GM23248 (cell line): ENCODE measurements at places on chromosomes 12 and 14.

DNA sequence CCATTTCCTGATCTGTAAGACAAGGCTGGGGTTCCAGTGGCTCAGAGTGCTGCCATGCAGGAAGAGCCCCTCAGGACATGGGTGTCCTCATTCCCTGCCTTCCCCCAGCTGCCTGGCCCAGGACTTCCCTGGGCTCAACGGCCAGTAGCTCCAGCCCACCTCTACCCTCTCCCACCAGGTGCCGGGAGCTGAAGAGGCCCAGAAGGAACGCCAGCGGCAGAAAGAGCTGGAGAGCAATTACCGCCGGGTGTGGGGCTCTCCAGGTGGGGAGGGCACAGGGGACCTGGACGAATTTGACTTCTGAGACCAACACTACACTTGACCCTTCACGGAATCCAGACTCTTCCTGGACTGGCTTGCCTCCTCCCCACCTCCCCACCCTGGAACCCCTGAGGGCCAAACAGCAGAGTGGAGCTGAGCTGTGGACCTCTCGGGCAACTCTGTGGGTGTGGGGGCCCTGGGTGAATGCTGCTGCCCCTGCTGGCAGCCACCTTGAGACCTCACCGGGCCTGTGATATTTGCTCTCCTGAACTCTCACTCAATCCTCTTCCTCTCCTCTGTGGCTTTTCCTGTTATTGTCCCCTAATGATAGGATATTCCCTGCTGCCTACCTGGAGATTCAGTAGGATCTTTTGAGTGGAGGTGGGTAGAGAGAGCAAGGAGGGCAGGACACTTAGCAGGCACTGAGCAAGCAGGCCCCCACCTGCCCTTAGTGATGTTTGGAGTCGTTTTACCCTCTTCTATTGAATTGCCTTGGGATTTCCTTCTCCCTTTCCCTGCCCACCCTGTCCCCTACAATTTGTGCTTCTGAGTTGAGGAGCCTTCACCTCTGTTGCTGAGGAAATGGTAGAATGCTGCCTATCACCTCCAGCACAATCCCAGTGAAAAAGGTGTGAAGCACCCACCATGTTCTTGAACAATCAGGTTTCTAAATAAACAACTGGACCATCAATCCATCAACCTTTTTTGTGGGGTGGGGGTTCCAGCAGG lies 17.6 kb downstream of the AGAP2 start:
- H3K27me3 ChIP-seq: no peaks in the 10 kb centered on the region
- H3K4me3 ChIP-seq: no peak overlapping the region
- no peak overlapping the region for H3K27ac ChIP-seq
- no peaks in the 10 kb centered on the region for H3K4me1 ChIP-seq

DNA sequence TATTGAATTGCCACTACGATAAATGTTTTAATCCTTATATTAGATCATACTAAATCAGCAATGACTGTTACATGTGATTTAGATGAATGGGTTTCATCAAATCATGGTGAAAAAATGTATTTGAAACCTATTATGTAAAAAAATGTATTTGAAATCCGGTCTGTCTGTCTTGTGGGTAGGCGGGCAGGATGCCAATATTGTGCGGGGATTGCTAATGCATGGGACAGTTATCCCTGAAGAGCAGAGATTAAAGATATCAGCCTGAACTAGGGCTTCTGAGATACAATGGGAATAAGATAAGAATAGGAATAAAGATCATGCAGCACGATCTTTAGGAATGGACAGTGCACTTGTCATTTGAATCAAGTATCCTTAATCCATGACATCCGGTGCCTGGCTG lies 134.0 kb downstream of the PRKCH start:
- H3K36me3 ChIP-seq: no peaks in the 10 kb centered on the region
- no peak for DNase-seq
- no peaks in the 10 kb centered on the region; the same call in 1 of the 2 replicates for H3K27me3 ChIP-seq
- no peaks in the 10 kb centered on the region for H3K4me1 ChIP-seq
- no peak overlapping the region for H3K4me3 ChIP-seq

- DNase-seq: peak; percentile 74
- no peaks in the 10 kb centered on the region for H3K36me3 ChIP-seq
- no peak overlapping the region for H3K4me3 ChIP-seq
- no peaks in the 10 kb centered on the region for H3K27me3 ChIP-seq
Measured at GRCh38 chr12:69553628-69554248, 31.5 kb upstream of the CCT2 start.

DNA sequence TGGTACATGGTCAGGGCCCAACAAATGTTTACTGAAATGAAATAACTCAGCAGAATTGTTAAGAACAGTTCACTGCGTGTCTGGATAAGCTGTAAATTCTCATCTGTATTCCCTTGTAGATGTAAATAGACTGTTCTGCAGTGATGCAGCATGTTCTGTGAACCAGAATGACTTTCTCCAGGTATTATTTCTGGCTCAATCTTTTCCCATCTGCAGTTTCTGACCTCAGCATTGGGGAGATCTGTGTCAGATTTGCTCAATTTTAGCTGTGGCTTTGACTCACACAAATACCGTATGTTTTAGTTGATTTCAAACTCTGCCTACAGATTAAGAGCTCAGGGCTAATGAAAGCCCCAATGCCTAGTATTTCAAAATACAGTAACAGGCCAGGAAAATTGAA lies 49.2 kb upstream of the DICER1 start:
- no peak for DNase-seq
- no peaks in the 10 kb centered on the region for H3K4me1 ChIP-seq
- H3K4me3 ChIP-seq: no peak overlapping the region
- no peak overlapping the region for H3K27ac ChIP-seq
- no peaks in the 10 kb centered on the region for H3K36me3 ChIP-seq
- H3K27me3 ChIP-seq: no peaks in the 10 kb centered on the region

DNA sequence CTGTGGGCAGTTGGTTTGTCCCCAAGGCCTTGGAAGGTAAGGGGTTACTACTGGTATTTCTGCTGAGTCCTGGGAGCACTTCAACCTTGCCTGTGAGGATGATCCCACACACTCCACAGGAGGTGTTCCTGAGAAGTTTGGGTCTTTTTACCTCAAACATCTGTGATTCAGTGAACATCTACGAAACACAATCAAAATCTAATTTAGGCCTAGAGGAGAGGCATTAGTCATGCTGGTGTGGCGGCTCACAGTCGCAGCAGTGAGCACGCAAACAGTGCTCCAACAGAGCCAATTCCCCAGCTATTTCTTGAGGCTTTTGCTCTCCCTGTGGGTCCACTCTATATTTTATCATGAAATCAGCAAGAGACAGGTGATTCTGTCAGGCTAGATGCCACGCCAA lies 107.6 kb downstream of the APAF1 start:
- peak; percentile 78 for DNase-seq
- peaks cover 33% of the 10 kb centered on the region for H3K4me1 ChIP-seq
- H3K27me3 ChIP-seq: no peaks in the 10 kb centered on the region
- peak overlapping the region; percentile 87 for H3K27ac ChIP-seq
- no peak overlapping the region for H3K4me3 ChIP-seq

- H3K27ac ChIP-seq: no peak overlapping the region
- no peaks in the 10 kb centered on the region for H3K4me1 ChIP-seq
- DNase-seq: no peak
- no peaks in the 10 kb centered on the region for H3K27me3 ChIP-seq
- no peak overlapping the region for H3K4me3 ChIP-seq
Measured at GRCh38 chr12:66550626-66551025, 128.2 kb downstream of the GRIP1 start.

GRCh38 chr14:37583358-37584210 lies 11.5 kb downstream of the FOXA1 start:
- H3K27ac ChIP-seq: no peak overlapping the region
- H3K36me3 ChIP-seq: no peaks in the 10 kb centered on the region
- DNase-seq: no peak
- no peak overlapping the region; the same call in 1 of the 2 replicates for H3K4me3 ChIP-seq

- no peaks in the 10 kb centered on the region for H3K27me3 ChIP-seq
- peak overlapping the region; percentile 75 for H3K4me3 ChIP-seq
Measured at GRCh38 chr12:55741931-55742680, 816 bp upstream of the GDF11 start.

- no peaks in the 10 kb centered on the region for H3K36me3 ChIP-seq
- DNase-seq: no peak
- H3K27me3 ChIP-seq: 0 out of 2 replicates have a peak, but pooled peaks cover 11% of the 10 kb centered on the region
- no peaks in the 10 kb centered on the region for H3K4me1 ChIP-seq
Measured at GRCh38 chr14:34174973-34175372, 224.1 kb upstream of the EGLN3 start.

GRCh38 chr14:71078500-71078899 lies 171.2 kb downstream of the PCNX1 start:
- H3K27me3 ChIP-seq: no peaks in the 10 kb centered on the region
- DNase-seq: peak; percentile 25
- H3K36me3 ChIP-seq: peaks cover 57% of the 10 kb centered on the region
- H3K4me3 ChIP-seq: no peak overlapping the region
- H3K27ac ChIP-seq: no peak overlapping the region
- H3K4me1 ChIP-seq: no peaks in the 10 kb centered on the region

DNA sequence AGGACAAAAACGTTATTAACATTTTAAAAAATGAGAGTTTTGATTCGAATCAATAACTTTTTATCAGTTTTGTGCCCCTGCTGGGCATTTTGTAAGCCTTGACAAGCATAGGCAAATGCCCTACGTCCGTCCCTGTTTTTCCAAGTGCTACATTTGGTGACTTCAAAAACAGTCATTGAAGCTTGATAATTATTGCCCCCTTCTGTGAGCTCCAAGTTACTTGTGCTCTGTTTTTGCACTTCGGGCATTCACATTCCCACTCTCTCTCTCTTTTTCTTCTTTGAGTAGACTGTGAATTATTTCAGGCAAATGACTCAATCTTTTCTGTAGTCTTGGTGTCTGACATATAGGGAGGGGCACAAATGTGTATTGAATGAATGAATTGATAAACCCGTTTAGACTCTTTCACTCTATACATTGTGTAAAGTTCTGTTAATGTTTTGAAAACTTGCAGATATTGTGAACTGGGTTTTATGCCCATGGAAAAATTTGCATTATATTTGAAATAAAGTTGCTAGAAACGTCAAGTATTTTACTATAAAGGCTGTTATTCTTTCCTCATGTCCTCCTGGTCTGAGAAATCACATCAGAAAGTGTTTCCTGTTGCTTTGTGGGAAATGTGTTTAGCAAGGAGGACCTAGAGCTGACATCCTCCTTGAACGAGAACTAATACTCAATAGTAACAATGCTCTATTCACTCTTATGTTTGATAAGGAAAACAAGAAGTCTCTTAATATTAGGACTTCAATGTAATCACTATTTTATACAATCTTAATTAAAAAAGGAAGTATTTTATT lies 1.4 kb downstream of the APAF1 start:
- DNase-seq: peak; percentile 63
- peak overlapping the region; percentile 86 for H3K4me3 ChIP-seq
- H3K36me3 ChIP-seq: peaks cover 20% of the 10 kb centered on the region
- peaks cover 20% of the 10 kb centered on the region for H3K4me1 ChIP-seq

DNA sequence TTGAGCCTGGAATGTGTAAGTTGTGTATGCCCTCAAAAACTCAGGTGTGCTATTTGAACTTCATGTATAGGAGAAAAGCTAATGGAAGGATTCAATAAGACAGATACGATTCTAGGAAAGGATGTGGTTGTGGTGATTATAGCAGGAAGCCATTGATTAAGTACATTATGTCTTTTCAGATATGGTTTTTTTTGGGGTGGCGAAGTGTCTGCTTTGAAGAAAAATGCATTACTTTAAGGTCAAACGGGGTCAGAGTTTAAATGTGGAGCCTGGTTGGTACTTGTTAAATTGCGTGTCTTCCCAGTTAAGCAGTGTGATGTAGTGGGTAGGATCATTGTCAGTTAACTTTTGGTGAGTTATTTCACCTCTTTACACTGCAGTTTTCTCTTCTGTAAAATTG lies 13.0 kb upstream of the NUP107 start:
- H3K4me3 ChIP-seq: no peak overlapping the region
- H3K36me3 ChIP-seq: 0 out of 2 replicates have a peak, but pooled peaks cover 3% of the 10 kb centered on the region
- DNase-seq: no peak
- no peaks in the 10 kb centered on the region for H3K27me3 ChIP-seq
- H3K4me1 ChIP-seq: peaks cover 6% of the 10 kb centered on the region; the same call in 1 of the 2 replicates
- H3K27ac ChIP-seq: no peak overlapping the region

DNA sequence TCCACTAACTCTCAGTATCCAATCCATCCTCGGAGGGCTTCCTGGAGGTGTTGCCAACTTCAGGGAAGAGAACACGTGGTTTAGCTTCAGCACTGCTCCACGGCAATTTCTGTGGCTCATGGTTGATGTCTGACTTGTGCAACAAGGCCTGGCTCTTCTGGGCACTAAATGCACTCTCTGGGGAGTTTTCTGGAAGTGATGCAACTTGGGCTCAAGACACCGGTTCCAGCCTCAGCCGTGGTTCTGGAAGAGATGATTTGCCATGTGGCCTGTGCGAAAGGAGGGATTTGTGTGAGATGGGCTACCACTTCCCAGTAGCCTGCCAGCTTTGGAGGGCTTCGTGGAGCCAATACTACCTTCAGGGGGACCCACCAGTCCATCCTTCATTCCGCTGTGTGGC lies 118.6 kb upstream of the RTL1 start:
- no peak overlapping the region for H3K4me3 ChIP-seq
- H3K27ac ChIP-seq: no peak overlapping the region
- no peaks in the 10 kb centered on the region; the same call in 1 of the 2 replicates for H3K36me3 ChIP-seq
- H3K27me3 ChIP-seq: no peaks in the 10 kb centered on the region

DNA sequence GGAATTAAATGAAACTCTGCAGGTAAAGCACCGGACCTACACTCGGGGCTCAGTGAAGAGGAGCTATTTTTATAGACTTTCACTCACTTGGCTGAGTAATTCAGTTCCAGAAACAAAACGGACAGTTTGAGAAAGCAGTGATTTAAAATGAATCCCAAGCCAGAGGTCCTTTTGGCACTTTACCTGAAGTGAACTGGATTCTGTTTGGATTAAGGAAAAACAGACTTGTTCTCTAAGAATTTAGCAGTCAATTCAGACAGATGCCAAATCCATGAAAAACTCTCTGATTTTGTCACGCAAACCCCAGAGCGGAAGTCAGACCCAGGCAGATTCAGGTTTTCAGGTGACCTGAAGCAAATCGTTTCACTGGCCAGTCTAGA lies 4.9 kb upstream of the VASH1 start:
- H3K27ac ChIP-seq: no peak overlapping the region
- H3K4me1 ChIP-seq: 0 out of 2 replicates have a peak, but pooled peaks cover 4% of the 10 kb centered on the region
- DNase-seq: no peak
- H3K4me3 ChIP-seq: no peak overlapping the region
- H3K27me3 ChIP-seq: no peaks in the 10 kb centered on the region; the same call in 1 of the 2 replicates
- no peaks in the 10 kb centered on the region for H3K36me3 ChIP-seq

DNA sequence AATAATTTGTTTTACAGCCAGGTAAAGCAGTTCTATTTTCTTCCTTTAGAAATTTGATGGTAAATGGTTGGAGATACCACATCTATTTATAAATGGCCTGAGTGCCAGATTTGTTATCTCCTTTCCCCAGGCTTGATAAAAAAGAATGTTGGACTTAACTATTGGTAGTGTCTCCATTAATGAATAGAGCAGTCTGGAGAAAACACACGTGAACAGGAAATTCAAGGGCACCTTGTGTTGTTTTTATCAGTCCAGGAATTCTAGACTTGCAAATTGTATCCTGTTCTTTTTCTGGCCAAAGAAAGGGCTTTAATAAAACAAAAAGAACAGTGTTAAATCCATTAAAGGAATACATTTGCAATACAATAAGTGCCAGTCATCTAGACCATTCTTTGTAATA lies 40.8 kb upstream of the BMAL2 start:
- H3K27ac ChIP-seq: no peak overlapping the region
- H3K36me3 ChIP-seq: no peaks in the 10 kb centered on the region
- H3K4me1 ChIP-seq: 0 out of 2 replicates have a peak, but pooled peaks cover 4% of the 10 kb centered on the region
- DNase-seq: no peak
- no peaks in the 10 kb centered on the region for H3K27me3 ChIP-seq

- no peak for DNase-seq
- no peaks in the 10 kb centered on the region for H3K36me3 ChIP-seq
- H3K27me3 ChIP-seq: no peaks in the 10 kb centered on the region
- H3K4me1 ChIP-seq: peaks cover 8% of the 10 kb centered on the region; the same call in 1 of the 2 replicates
Measured at GRCh38 chr14:90645842-90646443, 170.3 kb downstream of the TTC7B start.
